ENCODE measurements at places on chromosomes 7 and 10.

GRCh38 chr7:44875241-44875640 is 10.1 kb downstream of the PURB start:
- DNase-seq = no peak

DNA sequence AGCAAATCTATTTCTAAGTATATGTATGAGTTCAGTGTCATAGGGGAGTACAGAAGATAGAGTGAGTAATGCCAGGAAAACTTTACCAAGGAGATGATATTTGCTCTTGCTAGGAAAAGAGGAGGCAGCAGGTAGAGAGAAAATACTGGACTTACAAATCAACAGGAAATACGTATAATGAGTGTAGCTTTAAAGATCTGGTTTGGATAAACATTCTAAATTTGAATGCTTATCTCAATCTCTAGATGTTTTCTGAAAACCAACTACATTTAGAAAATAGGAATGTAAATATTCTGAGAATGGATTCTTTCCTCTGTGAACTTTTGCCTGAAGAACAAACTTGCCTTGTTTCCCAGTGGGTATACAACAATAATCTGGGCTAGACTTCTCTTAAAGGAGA is 46.9 kb upstream of the GNAI1 start:
- DNase-seq = no peak

DNA sequence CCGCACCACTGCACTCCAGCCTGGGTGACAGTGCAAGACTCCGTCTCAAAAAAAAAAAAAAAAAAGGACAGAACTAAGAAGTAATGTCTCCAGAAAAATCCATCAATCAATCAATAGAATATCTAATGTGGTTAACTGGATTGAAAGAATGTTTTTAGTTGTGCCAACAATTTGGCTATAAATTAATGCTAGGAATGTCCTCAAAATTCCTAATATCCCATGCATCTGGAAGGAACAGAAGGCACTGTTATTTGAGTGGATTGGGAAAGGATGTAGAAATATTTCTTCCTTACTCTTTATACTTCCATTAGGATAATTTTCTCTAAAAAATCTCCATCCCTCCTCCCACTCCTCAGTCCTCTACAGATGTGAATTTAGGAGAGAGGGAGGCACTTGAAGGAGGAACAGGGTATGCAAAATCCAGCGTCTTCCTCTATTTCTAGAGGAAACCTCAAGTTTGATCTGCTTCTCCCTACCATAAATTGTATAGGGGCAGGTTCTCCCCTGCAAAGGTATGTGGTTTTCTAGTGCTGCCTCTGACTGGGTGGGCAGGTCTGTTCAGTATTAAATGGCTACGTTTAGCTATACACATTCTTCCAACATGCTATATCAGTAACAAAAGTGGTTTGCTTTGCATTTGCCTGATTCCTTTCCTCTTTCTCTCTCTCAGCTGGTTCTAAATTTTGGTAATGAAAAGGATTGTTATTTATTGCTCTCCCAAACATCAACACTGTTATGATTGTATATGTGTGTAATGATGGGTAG is 54.1 kb downstream of the RNLS start:
- no peak for DNase-seq

- no peak for DNase-seq
Measured at GRCh38 chr10:87669752-87670151, 10.1 kb downstream of the PAPSS2 start.

DNA sequence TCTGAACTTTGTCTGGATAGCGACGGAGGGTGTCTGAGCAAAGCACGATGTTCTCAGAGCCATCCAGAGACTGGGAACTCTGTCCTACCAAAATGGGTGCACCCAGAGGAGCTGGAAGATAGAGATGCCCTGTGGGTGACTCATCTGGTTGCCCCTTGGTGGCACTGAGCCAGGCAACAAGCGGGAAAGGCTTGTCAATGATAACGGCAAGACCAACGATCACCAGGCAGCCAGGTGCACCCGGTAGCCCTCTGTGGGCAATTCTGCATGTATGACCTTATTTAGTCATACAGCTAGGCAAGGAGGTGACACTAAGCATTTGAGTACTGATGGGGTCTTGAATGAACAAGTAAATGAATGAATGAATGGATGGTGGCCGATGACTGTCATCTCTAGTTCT is 2.8 kb upstream of the ELN start:
- no peak for DNase-seq

DNA sequence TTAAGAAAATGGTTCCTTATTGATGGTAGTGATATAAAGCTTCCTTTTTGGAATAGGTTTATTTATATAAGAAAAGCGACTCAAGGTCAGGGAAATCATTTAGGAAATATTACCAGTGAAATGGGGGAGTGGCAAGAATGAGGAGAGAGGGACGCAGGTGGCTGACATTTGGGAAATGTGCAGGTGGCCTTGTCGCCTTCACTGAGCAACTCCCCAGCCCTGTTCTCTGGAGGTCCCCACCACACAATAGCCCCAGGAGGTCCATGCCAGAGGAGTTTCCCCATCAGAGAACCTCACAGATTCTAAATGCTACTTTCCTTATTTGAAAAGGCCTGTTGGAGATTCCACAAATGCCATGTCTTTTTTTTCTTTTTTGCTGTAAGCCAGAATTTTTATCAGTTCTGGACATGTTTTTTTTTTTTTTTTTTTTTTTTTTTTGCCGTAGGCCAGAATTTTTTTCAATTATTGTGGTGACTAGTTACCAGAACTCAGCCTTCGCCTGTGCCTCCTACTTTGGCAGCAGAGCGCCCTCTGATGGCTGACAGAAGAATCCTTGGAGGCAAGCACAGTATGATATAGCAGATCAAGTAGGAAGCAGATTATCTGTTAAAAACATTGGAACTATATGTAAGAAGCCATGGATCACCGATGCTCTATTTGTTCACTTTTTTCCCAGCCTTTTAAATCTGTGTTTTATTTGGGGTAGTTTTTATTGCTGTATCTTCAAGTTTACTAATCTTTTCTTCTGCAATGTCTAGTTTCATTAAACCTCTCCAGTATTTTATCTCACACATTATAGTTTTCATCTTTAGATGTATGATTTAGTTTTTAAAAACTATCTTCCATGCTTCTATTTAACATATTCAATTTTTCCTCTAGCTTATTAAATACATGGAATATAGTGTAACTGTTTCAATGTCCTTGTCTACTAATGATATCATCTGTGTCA is 18.6 kb downstream of the OPALIN start:
- peak; percentile 74 for DNase-seq

DNA sequence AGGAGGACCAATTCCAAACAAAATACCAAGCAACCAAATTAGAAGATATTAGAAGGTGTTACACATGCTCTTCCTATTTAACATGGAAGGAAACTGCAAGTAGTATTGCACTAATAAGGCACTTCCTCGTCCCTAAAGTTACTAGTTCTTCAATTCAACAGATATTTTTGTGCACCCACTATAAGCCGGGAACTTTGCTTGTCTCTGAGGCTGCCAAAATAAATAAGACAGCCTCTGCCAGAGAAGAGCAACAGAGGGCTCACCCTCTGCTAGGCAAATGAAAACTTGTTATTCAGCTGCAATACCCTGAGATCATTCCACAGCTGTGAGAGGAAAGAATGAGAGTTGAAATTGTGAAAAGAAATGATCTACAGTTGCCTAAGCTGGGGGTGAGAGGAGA is 37.4 kb upstream of the GSAP start:
- DNase-seq = no peak

GRCh38 chr10:69055241-69055640 is 32.7 kb upstream of the SRGN start:
- no peak for DNase-seq

DNA sequence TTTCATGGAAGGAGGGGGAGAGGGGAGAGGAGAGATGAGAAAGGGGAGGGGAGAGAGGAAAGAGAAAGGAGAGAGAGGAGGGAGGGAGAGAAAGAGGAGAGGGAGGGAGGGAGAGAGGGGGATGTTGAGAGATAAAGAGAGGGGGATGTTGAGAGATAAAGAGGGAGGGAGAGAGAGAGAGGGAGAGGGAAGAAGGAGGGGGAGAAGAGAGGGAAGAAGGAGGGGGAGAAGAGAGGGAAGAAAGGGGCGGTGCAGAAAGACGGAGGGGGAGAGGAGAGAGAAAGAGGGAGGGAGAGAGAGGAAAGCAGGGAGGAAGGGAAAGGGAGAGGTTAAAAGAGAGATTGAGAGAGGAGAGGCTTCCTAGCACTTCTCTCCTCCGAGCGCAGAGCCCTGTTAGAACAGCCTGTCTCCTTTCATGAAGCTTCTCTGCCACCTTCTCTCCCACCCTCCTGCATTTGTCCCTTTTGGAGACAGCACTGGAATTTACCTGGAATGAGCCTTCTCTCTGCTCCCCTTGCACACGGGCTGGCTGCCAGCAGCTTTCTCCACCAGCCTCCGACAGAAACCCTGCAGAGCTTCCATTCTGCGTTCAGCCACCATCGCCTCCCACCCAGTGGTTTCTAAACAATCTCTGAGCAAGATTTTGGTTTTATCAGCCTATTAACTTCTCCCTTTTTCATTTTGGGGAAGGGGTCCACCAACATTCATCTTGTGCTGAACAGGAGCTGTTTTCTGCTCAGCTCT is 74.0 kb upstream of the CARD11 start:
- no peak for DNase-seq

- peak; percentile 34 for DNase-seq
Measured at GRCh38 chr7:115019882-115020605, 98.2 kb downstream of the MDFIC start.

- no peak for DNase-seq
Measured at GRCh38 chr7:45413419-45413818, 160.7 kb upstream of the ADCY1 start.

- no peak for DNase-seq
Measured at GRCh38 chr10:60192946-60193345, 196.7 kb downstream of the ANK3 start.

DNA sequence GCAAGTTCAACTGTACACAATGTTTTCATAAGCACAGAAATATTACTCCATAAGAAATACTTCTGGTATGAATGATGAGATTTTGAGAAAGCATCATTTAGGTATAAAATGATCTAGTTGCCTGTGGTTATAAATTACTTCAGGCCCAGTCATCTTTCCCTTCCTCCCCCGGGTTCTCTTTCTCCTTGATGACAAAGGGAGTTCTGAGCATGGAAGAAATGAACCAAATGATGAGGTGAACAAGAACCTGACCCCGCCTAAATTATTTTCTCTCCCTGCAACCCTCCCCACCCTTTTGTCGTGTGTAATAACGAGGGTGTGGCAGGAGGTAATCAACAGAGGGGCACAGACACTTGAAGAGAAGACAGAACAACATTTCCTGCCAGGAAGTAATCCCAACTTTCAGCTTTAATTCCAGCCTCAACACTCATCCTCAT is 319.6 kb upstream of the SP8 start:
- DNase-seq = no peak

- DNase-seq = no peak
Measured at GRCh38 chr7:37332243-37333016, 116.2 kb downstream of the ELMO1 start.

DNA sequence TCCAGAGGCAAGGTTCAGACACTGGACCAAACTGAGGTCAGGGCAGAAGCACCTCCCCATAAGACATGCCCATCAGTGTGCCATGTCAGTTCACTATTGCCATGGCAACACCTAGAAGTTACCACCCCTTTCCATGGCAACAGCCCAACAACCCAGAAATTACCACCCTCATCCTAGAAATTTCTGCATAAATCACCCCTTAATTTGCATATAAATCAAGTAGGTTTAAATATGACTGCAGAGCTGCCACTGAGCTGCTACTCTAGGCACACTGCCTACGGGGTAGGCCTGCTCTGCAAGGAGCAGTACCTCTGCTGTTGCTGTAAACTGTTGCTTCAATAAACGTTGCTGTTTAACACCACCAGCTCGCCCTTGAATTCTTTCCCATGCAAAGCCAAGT is 12.7 kb downstream of the STEAP2 start:
- DNase-seq = no peak

DNA sequence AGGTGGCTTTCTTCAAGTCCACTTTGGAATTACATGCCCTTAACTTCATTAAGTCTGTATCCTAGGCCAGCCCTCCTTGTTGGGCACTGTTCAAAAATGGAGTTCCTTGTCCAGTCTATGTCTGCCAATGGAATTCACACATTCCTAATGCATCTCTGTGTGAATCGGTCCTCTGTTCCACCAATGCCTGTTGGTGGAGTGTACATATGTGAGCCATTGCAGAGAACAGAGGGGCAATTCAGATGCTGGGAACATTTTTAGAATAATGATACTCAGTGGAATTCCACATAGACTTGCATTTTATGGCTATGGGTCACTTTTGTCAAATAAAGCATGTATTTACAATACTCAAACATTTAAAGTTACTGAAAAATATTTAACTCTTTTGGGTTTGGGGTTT is 108.3 kb downstream of the COL28A1 start:
- no peak for DNase-seq

- no peak for DNase-seq
Measured at GRCh38 chr7:145884716-145885514, 231.7 kb upstream of the CNTNAP2 start.

GRCh38 chr10:26381986-26382385 is 56.2 kb upstream of the APBB1IP start:
- peak; percentile 1 for DNase-seq

GRCh38 chr10:4058514-4059029 is 273.6 kb upstream of the KLF6 start:
- DNase-seq = no peak

Data from NCI-H82 (cell line).